ENCODE measurements at places on chromosomes 1 and 21. TPM values are rescaled to one million over a fixed set of nuclear protein-coding genes. Genes with fewer than 3 reads are reported as not detected.

DNA sequence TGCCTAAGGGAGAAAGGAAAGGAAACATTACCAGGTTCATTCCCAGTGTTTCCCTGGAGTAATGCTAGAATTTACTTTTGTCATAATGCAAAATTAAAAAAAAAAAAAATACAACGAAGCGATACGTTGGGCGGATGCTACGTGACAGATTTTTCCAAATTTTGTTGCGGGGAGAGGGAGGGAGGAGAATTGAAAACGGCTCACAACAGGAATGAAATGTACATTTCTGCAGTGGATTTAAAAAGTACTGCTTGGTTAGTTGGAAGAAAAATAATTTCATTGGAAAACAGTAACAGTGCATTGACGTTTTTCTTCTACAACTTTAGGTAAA, 157.5 kb downstream of the RUNX1 start:
- no peak for DNase-seq

DNA sequence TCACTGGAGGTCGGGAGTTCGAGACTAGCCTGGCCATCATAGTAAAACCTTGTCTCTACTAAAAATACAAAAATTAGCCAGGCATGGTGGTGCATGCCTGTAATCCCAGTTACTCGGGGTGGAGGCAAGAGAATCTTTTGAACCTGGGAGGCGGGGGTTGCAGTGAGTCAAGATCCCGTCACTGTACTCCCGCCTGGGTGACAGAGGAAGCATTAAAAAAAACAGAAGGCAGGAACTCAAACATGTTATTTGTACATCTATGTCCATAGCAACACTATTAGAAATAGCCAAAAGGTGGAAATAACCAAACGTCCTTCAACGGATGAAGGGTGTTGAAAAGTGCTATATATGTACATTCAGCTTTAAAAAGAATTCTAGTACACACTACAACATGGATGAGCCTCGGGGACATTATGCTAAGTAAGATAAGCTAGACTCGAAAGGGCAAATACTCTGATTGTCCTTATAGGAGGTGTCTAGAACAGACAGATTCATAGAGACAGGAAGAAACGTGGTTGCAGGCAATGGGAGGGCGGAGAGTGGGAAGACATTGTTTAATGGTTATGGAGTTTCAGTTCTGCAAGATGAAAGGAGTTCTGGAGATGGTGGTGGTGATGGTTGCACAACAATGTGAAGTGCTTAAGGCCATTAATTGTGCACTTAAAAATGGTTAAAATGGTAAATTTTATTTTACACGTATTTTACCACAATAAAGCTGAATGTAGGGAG, 19.2 kb downstream of the NLRP3 start:
- DNase-seq = peak; percentile 53

DNA sequence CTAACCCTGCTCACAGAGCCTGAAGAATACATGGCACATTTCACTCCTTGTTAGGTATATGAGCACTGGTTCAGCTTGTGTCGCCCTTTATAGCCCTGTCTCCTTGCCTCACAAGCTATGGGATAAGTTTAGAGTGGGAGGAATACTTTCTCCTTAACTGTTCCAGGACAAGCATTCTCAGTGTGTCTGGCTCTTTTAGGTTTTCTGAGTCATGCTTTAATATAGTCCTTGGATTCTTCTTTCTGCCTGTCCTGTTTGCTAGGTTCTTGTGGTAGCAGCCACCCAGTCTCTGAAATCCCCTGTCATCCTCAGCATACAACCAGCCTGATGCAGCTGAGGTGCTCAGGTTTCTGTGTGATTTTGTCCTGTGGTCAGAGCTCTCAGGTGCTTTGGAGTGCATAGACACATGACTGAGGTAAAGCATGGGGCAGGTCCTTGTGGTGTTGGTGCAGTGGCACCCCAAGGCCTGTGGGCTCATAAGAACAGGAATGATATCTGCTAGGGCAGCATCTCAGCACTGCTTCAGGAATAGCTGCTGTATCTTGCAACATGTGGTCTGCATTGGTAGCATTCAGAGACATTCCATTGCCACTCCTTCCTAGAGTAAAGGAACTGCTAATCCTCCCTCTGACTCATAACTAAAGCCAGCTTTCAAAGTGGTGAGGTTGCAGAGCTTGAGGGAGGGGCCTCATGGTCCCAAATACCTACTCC, 14.2 kb upstream of the CASQ2 start:
- peak; percentile 76 for DNase-seq

Gene SIK1
- 1.2 TPM for total RNA-seq

Gene ADCY10
- 0.15 TPM for total RNA-seq

Gene FCRL4
- total RNA-seq = not detected

Measured in M059J (cell line).